ENCODE measurements at places on chromosomes 5 and 9.

GRCh38 chr9:91101611-91102168 is 260.0 kb downstream of the AUH start:
- DNase-seq = no peak

GRCh38 chr5:71770381-71770780 is 51.3 kb downstream of the CARTPT start:
- DNase-seq = no peak

DNA sequence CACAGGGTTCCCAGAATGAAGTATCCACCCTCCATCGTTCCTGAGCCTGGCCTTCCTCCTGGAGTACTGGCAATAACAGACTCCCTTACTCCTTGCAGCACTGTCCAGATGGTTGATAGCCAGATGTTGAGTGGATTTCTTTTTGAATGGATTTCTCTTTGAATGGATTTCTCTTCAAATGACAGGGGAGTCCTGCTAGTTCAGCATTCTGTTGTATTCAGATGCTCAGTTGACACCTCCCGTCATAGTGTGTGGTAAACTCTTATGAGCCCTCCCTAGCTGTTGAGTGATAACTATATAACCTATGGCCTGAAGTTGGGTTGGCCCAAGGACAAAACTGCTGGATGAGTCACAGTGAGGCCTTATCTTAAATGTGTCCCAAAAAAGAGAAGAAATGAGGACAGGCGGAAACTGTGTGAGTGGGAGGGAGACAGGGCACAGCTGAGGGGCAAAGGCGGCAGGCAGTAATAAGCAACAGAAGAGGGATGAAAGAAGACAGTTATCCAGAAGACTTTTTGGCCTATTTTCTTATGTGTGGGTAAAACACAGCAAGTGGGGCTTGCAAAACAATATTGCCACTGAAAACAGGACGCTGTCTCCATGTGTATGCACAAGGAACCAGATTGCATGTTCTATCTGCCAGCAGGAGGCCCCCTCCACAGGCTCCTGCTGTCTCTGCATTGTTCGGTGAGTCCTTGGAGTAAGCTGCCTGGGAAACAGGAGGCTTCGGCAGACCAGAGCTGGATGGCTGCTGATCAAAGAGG is 209.5 kb upstream of the S1PR3 start:
- DNase-seq = peak; percentile 70

DNA sequence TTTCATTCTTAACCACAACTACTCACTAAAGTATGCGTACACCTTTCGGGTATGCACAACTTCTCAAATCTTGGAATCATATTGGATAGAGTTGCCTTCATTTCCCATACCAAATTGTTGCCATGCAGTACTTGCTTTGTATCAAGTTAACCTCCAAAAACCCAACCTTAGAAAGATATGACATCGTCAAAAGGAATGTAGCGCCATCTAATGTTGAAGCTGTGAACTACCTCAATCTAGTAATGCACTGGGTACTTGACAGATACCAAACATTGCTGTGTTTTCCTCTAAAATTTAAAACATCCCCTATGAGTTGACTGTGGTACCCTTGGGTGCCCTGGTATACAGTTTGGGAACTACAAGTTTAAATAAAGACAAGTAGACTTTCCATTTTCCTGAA is 318.4 kb downstream of the ARL15 start:
- peak; percentile 28 for DNase-seq

GRCh38 chr9:81535542-81536241 is 153.7 kb downstream of the TLE1 start:
- DNase-seq = no peak

- DNase-seq = no peak
Observed at GRCh38 chr9:9499546-9499945, 1113.3 kb downstream of the PTPRD start.

DNA sequence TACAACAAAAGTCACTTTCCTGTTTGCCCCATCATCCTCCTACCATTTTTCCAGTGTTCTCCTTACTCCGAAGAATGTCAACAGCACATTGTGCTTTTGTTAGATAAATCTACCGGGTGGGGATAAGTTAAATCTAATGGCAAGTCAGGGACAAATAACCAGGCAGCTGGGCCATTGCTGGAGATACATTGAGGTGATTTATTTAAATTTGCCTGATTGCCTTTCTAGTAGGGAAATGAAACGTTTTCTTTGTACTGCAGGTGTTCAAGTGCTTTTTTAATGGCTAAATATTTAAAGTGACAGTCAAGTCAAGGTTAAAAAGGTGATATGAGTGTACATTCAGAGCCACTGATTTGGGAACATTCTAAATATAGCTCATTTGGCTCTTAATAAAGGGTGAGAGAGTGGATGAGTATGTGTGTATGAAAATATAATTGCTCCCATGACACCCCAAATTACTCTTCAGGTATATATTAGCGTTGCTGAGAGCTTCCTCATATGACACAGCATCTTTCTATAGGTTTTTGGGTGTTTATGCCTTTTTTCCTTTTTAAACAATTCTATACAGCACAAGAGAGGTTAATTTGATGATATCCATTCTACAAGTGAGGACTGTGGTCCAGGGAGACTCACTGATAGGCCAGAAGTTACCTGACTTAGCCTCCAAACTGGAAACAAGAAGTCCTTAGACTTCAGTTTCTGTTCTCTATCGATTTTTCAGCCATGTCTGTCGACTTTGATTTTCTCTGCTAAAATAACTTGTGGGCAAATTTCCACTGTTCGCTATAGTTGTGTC is 51.9 kb downstream of the DMRT2 start:
- no peak for DNase-seq

- no peak for DNase-seq
Observed at GRCh38 chr5:123147741-123148140, 58.7 kb downstream of the PRDM6 start.

DNA sequence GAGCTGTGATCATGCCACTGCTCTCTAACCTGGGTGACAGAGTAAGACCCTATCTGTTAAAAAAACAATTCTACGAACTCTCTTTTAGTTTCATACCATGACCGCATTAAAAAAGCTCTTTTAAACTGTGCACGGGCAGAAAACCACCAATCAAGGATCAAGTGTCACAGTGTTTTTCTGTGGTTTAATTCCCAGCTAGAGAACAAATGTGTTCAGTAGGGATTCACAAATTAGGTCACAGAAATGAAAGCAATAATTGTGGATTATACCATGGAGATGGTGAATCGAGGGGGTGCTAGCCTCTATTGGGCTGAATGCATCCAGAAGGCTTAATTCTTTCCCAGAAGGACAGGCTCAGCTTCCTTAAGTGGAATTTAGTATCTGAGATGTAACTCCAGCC is 79.1 kb downstream of the ATG10 start:
- no peak for DNase-seq

GRCh38 chr9:69798744-69799143 is 21.9 kb upstream of the CFAP95 start:
- DNase-seq = no peak

DNA sequence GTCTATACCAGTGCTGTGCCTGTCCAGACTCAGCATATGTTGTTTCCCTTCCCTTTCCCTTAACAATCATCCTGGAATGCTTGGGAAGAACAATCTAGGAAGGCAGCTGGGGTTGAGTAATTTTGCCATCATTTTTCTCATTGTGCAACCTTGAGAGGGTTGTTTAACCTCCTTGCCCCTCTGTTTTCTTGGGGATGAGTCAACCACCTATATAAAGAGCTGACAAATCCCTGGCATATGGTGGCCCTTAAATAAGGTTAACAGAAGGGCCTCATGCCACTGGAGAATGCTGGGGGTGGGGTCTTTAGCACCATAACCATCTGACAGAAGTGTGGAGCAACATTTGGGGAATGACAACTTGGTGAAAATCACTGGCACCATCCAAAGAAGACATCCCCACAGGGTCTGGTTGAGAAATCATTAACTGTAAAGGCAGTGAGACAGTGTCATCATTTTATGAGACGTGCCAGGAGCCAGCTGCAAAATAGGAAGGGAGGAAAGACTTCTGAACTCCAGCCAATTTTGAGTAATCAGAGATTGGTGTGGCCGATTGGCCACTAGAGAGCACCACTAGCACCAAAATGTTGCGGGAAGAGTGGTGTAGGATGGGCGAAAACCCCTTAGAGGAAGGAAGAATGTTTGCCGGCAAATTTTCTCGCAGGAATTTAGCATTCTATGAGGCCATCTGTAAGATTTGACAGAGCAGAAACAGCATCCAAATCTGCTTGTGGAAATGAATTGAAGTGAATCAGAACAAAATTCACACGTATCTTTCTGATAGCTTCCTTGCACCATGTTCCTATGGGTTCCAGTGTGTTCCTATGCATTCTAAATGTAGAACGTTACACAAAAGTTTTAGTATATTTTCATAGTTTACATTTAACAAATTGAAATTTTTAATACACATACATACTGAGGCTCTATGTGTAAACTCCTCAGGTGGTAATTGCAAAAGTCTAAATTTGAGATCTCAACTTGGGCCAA is 113.8 kb downstream of the MSX2 start:
- DNase-seq = no peak

- no peak for DNase-seq
Observed at GRCh38 chr5:155620821-155621410, 607.4 kb downstream of the KIF4B start.

DNA sequence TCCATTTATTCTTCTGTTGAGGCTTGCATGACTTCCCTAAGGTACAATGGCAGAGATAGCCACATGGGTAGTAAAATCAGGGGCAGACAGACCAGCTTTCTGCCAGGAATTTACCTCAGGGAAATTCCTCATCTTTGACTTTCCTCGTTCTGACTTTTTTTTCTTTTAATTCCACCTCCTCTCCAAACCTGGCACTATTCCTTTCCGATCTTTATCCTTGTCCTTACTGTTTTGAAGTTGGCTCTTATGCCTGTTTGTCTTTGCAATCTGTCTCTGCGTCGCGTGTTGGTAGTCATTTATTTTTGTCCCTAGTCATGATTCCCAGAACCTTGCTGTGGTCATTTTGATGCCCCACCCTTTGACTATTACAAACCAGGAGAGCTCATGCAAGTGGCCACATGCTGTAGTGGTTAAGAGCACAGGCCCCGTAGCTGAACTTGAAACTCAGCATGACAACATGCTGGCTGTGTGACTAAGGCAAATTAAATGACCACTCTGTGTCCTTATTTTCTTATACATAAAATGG is 19.0 kb downstream of the TMC1 start:
- no peak for DNase-seq

DNA sequence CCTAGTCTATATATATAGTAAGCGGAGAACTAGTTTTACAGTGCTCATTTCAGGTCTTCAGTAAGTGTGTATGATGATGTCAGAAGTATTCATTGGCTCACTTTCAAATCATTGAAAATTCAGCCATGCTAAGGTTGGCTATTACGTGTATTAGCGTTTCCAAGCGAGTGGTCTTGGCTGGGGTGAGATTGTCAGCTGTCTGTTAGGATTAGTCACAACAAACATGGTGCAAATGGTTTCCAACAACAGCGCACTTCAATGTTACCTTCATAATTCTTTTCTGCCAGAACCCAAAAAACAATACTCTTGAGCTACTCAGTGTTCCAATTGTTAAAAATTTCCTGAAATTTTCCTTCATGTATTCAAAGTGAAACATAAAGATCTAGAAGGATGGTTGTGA is 283.0 kb downstream of the AOPEP start:
- peak; percentile 49 for DNase-seq

DNA sequence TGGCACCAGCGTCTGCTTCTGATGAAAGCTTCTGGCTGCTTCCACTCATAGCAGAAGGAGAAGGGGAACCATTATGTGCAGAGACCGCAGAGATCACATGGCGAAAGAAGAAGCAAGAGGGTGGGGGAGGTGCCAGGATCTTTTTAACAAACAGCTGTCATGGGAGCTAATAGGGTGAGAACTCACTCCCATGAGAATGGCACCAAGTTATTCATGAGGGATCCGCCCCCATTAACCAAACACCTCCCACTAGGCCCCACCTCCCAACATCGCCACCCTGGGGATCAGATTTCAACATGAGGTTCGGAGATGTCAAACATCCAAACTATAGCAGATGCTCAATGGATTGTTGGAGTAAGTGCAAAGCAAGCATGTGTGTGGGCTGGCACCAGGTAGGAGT is 125.8 kb upstream of the SLIT3 start:
- no peak for DNase-seq

DNA sequence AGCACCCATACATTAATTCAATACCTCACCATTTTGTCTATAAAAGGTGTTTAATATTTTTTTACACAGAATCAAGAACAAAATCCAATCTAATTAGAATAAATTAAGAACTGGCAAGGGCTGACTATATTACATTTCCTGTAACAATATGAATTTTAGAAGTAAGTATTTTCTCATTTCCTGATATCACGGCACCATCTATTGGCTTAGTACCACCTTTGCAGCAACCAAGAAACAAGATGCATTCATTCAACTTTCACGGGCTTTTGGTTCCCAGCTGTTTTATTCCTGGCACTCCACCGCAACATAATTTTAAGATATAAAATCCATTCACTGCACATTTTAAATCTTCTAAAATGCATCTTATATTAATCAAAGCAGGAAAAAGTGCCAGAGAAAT is 20.6 kb downstream of the PSMB7 start:
- no peak for DNase-seq

GRCh38 chr9:131552030-131552429 is 6.7 kb downstream of the PRRT1B start:
- no peak for DNase-seq

GRCh38 chr9:94654165-94654894 is 15.0 kb upstream of the FBP1 start:
- DNase-seq = no peak

GRCh38 chr5:78811121-78811817 is 162.7 kb upstream of the LHFPL2 start:
- peak; percentile 14 for DNase-seq

GRCh38 chr5:103667068-103667467 is 104.5 kb upstream of the NUDT12 start:
- peak; percentile 80 for DNase-seq

DNA sequence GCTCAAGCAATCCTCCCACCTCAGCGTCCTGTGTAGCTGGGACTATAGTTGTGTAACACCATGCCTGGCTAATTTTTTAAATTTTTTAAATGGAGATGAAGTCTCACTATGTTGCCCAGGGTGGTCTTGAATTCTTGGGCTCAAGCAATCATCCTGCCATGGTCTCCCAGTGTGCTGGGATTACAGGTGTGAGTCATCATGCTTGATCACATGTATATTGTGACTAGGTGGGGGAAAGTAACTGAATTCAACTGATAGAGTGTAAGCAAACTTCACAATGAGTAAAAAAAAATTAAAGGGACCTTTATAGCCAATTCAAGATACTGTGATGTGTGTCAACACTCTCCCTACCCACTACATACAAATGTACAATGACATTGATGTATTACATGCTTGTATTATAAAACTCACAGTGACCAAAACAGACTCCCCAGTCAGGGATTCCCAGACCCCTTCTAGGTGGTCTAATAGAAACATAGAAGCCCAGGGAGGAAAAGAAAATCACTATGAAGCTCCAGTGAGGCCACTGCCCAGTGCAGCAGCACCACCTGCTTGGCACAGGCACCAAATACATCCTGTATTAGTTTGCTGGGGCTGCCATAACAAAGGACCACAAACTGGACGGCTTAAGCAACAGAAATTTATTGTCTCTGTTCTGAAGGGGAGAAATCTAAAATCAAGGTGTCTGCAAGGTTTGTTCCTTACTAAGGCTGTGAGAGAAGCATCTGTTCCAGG is 8.8 kb downstream of the PLGRKT start:
- DNase-seq = no peak

Measured in endothelial cell of umbilical vein (primary cell).